ENCODE measurements at places on chromosomes 11 and 22. TPM values are rescaled to one million over a fixed set of nuclear protein-coding genes. Genes with fewer than 3 reads are reported as not detected.

GNG3 gene
- polyA plus RNA-seq: 2.5 TPM

DKK3 gene
- polyA plus RNA-seq: 56.0 TPM

OR56A1 gene
- not detected for polyA plus RNA-seq

C22orf15 gene
- 2.7 TPM for polyA plus RNA-seq

OR10A2 gene
- 0.08 TPM for polyA plus RNA-seq

SPON1 gene
- polyA plus RNA-seq: 76.3 TPM

MRGPRF gene
- polyA plus RNA-seq: 18.9 TPM

TPST2 gene
- polyA plus RNA-seq: 26.7 TPM

POU2F3 gene
- 0.32 TPM for polyA plus RNA-seq

BCR gene
- 54.6 TPM for polyA plus RNA-seq
